SHP77 treated with DMSO at 0.1 percent for 48 hours (cell line): ENCODE measurements at places on chromosomes 16 and 17.

DNA sequence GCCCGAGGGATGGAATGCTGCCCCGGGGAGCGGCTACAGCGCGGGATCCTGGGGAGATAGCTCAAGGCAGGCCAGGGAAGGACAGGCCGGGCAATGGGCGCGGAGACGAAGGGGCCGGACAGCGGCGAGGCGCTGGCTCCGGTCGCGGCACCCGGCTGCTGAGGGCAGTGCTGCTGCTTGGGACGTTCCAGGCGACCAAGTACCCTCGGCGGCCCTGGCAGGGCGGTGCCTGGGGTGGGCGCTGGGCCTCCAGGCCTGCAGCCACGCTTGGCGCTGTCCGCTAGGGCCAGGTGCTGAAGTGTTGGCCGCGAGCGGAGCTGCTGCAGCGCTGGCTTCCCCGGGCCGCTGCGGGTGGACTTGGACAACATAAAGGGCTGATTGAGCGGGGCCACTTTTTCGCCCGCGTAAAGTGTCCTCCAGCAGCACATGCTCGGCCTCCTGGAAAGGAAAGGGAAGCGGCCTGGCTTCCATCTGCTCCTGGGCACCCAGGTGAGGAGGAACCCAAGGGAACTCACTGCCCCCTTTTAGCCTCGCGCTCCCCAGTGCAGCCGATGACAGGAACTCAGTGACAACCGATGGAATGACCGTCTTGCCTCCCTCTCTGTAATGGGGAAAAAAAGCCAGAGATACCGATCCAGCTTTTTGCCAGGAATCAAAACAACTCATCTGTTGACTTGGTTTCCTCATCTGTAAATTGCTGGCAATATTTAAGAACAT, 23.7 kb downstream of the CLEC3A start:
- DNase-seq = no peak

GRCh38 chr17:18326039-18326438, 10.9 kb downstream of the SMCR8 start:
- no peak for DNase-seq

DNA sequence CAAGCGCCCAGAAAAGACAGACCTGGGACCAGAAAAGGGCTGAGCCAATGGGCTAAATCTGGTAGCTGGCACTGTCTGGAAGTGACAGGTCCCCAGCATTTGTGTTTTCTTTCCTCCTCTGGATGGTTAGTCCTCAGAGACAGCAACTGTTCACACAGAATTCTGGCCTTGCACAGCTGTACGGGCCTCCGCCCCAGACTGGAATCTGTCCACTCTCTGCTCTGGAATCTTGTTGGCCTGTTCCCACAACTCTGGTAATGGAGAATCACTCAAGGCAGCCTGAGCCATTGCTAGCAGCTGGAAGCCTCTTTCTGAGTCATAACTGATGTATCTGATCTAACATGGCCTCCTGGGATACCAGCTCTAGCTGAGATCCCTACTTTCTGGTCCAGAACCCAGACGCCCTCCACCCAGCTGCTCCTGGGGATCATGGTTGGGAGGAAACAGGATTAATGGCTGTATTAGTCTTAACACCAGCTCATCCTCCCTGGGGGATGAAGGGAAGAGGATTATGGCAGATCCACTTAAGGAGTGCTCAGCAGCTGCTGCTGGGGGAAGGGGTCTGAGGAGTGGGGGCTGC, 9.1 kb downstream of the ZNF668 start:
- no peak for DNase-seq

GRCh38 chr16:9070254-9070653, 21.2 kb upstream of the HAPSTR1 start:
- DNase-seq = no peak

DNA sequence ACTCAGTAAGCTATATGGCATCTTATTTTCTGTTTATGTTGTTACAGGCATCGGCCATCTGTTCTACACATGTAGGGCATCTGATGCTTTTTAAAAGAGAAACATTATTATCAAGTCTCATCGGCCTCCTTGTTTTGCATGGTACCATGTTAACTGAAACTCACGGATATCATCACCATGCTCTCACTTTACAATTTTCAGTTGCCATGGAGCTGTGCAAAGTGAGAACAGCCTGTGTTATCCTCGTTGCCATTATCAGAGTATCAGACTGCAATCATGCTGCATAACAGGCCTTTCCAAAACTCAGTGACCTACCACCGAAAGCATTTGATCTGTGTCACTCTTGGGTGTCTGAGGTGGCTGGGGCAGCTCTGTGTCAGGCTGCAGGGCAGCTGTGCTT, 110.3 kb downstream of the C17orf67 start:
- DNase-seq = no peak

- DNase-seq = no peak
These were observed 11.8 kb downstream of the SYT17 start for GRCh38 chr16:19179546-19180490.

DNA sequence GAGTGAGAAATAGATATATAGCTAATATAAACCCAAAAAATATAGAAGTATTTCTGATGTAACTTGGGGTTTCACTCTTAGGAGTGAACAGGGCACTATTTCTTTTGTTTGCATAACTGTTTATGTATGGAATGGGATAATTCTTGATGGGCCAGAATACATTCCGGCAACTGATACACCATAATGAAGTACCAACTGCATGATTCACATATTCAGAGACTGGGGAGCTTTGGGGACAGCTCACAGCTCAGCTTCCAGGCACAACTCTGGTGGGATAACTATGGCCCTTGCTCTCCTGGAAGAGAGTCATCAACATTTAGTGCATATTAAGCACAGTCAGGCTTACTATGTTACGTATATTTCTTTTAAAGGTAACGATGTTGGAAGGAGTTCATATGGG, 42.1 kb upstream of the ADCY7 start:
- no peak for DNase-seq

GRCh38 chr17:37848690-37849616, 75.3 kb upstream of the TBC1D3K start:
- DNase-seq = no peak
